EH (cell line): ENCODE measurements at places on chromosomes 16 and 17.
A peak's percentile ranks its signal among the peaks of the same experiment; 100 is the strongest.

GRCh38 chr17:352421-353212 is at the start of gene RPH3AL:
Gene RPH3AL, minus strand, starts transcription at chr17:352807. Its CDS starts 25,264 bp downstream, at chr17:327543.
- DNase-seq: peak; percentile 40

GRCh38 chr17:78957128-78957527 is 22.6 kb downstream of the LGALS3BP start:
- DNase-seq: peak; percentile 51

- no peak for DNase-seq
These were observed 16.7 kb upstream of the MYO18A start for GRCh38 chr17:29196769-29197515.

GRCh38 chr17:48174833-48175523 is 67.4 kb downstream of the SNX11 start:
- no peak for DNase-seq

DNA sequence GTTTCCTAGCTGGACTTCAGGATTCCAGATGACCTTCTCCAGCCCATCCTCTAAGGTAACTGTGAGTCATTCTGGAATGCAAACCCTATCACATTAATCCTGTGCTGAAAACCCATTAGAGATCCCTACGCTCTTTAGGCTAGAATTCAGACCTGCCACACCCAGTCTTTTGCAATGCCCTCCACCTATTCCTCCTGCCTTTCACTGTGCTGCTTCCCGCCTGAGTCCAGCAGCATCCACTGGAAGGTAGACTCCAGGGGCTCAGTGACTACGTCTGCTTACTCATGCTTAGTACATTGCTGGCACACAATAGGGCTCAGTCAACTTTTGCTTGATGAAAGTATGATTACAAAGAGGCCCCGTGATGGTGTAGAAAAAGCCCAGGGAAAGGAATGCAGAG is 121.1 kb downstream of the SPACA3 start:
- no peak for DNase-seq

- DNase-seq: no peak
These were observed 2.8 kb downstream of the HAPSTR1 start for GRCh38 chr16:9094011-9094846.

DNA sequence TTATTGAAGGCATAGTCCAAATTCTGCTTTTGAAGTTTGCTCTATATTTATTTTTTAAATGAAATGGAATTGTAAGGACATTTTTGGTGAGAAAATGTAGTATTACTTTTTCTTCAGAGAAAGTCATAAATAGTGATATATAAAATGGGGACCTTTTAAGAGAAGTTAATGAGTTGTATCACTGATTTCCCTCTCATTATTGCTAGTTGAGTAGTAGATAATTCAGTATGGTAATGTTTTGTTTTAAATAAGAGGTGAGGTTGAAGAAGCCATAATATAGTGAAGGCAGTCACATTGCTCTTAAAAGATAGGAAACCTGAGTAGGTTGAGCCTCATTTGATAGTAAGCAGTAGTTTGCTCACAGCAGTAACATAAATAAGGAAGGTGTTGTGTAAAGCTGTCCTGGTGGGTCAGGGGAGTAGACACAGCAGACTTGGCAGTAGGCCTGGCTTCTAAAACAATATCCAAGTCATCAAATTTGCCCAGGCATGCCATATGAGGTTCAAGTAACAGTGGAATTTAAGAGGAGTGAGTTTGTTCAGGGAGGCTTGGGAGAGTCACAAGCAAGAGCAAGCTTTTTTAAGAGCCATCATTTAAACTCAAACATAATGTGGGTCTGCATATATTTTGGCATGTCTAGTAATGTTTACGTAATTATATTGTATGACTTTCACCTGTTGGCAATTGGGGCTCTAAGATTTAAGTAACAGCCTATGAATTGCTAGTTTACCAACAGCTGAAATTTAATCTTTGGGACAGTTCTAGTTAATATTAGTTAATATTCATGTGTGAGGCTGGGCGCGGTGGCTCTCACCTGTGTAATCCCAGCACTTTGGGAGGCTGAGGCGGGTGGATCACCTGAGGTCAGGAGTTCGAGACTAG is 6.5 kb downstream of the NFATC3 start:
- peak; percentile 70 for DNase-seq

GRCh38 chr16:13110124-13110796 is 208.9 kb downstream of the SHISA9 start:
- peak; percentile 2 for DNase-seq

GRCh38 chr16:7391694-7392093 is 59.0 kb downstream of the RBFOX1 start:
- DNase-seq: no peak

DNA sequence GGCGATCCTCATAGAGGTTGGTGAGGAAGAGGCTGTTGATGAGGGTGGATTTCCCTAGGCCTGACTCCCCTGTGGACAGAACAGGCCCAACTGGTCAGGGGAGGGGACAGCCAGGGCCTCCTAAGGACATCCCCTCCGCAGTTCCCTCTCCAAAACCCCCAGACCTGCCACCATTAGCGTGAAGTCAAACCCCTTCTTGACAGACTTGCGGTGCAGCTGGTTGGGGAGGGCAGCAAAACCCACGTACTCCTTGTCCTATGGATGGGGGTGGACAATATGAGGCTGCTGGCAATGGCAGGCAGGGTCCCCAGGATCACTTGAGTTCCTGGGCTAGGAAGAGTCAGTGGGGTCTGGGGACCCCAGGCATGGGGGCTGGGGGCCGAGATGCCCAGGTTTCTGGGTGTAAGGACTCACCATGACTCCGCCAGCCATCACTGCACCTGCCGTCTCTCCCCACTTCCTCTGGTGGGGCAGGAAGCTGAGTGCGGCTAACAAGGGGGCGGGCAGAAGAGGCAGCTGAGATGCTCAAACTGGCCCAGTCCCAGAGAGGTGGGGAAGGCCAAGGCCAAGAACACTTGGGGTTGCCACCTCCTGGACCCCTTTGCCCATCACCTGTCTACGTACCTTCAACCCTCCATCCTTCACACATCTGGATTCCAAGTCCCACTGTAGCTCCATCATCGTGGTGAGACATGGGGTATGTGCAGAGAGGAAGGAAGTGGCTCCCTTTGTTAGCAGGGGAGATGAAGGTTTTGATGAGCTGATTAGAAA is at the start of gene SEPTIN1:
Gene SEPTIN1 (minus strand): TSS at position 451 of the 771 bp plus-strand sequence. CDS start 19 bp downstream, at position 432.
- no peak for DNase-seq

DNA sequence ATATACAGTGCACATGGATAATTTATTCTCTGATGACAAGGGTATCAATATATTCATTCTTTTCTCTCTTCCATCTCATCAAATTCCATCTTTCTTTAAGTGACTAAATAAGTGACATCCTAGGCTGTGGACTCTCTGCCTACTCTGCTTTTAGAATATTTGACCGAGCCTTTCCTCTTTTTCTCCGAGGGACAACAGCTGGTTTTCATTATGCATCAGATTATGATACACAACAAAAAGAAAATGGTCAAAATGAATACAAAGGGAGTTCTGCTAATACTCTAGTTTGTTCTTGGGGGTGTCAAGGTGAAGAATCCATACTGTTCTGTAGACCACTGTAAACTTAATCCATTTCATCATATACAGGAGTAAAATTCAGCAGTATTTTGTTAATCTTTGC is 942.6 kb downstream of the KCNJ2 start:
- DNase-seq: no peak

GRCh38 chr17:79752175-79752574 is 21.4 kb downstream of the ENPP7 start:
- no peak for DNase-seq

DNA sequence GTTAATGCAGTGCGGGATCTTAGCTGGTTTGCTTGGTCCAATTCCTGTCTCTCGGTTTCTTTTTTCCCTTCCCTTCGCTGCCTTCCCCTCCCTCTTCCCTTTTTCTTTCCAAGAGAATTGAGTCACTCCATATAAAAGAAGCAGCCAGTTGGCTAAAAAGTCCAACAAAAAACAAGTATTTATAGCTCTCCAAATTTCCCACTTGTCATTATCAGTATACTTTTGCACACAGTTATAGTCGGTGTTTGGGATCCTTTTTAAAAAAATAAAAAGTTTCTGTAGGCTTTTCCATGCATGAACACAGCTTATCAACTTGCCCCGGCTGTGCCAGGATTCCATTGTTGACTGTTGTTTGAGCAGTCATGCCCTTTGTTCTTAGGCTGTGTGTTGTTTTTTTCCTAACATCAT is 24.9 kb downstream of the HMOX2 start:
- DNase-seq: peak; percentile 65

GRCh38 chr16:57299009-57299718 is 14.7 kb upstream of the PLLP start:
- DNase-seq: peak; percentile 83

DNA sequence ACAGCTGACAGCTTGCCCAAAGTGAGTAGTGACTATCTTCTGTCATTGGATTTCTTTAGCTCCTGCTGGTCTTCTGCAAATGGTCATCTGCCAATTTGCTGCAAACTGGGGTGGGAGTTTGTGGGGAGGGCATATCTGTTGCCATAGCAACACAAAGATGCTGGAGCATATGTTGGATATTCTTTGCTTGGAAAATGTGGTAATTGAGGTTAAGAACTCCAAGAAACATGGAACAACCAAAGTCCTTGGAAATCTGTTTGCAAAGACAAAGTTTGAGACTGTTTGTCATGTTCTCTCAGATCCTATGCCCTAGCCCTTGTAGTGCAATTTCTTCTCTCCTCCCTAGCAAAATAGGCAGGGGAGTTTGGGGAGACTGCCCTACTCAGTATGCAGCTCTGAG is 155.3 kb downstream of the PRKCB start:
- DNase-seq: no peak

DNA sequence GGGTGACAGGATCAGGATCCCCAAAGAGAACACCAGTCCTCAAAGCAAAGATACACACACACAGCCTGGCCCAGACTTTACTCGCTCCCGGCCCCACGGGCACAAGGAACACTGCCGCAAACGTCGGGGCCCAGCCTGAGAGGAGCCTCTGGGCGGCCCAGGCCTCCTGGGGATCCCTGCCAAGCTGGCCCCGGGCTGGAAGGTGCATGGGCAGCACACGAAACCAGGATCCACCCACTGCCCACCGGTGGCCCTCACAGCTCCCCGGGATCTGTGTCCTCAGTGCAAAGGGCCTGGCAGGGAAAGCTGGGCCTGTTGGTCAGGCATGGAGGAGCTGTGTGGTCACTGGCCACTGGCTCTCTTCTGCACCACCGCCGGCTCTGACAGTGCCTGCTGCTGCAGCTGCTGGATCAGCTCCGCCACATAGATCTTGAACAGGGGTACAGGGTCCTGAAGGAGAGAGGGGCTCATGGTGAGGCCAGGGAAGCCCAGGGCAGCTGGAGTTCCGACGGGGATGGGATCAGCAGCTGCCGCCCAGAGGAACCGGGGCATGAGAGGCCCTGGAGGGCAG is 2.9 kb downstream of the MRPL28 start:
- DNase-seq: no peak

- no peak for DNase-seq
These were observed 5.7 kb upstream of the ADAP2 start for GRCh38 chr17:30915833-30916611.

GRCh38 chr17:76416457-76416856 is 32.0 kb downstream of the SPHK1 start:
- no peak for DNase-seq

DNA sequence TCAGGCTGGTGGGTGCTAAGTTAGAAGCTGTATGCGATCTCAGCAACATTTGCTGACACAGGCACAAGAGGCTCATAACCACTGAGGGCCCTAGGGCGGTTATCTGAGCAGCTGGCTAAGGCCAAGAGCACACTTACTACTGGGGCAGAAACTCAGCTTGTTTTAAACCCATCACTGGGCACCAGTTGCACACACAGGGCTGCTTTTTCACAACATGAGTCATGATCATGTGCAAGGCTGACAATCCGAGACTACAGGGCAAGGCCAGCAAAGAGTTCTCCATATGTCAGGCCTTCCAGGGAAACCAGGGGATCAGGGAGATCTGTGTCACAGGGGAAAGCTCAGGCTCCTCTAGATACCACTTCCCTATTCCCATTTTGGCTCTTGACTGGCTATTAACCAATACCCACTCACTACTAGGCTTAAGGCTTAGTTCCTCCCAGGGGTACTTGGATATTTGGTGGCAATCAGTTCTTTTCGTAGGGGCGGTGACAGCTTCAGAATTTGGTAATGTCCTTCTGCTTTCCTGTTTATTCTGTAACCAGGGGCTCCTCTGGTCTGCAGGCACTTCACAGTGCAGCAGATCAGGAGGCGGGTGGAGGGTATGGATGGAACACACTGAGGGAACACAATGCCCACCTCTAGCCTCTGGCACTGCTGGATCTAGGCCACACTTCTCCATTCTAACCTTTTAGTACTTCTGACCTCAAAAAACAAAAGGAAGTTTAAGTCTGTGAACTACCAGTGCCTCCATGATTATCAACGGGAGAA is 44.9 kb upstream of the ERN1 start:
- DNase-seq: peak; percentile 69

GRCh38 chr17:78972507-78973105 is 7.1 kb downstream of the LGALS3BP start:
- DNase-seq: no peak

DNA sequence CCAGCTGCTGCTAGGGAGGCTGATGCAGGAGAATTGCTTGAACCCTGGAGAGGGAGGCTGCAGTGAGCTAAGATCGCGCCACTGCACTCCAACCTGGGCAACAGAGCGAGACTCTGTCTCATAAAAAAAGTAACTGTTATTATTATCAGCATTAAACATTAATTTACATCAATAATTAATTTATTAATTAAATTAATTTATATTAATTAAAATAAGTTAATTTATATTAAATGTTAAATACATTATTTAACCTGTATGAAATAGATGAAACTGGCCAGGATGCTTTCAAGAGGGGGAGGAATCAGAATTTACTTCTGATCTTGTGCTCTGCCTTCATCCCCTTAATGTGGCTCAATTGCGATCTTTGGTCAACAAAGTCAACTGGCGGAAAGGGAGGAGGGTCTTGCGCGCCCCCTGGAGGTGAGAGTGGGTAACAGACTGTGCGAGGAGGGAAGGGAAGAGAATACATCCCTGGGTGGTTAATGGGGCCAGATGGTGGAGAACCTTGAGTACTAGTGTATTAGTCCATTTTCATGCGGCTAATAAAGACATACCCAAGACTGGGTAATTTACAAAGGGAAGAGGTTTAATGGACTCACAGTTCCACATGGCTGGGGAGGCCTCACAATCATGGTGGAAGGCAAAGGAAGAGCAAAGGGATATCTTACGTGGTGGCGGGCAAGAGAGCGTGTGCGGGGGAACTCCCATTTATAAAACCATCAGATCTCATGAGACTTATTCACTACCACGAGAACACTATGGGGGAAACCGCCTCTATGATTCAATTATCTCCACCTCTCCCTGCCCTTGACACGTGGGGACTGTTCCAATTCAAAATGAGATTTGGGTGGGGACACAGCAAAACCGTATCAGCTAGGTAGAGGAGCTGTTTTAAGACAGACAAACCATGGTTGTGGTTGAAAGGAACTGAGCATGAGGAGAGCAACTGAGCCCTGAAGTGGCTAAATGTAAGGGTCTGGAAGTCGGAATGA is 15.7 kb upstream of the CPPED1 start:
- DNase-seq: peak; percentile 71

DNA sequence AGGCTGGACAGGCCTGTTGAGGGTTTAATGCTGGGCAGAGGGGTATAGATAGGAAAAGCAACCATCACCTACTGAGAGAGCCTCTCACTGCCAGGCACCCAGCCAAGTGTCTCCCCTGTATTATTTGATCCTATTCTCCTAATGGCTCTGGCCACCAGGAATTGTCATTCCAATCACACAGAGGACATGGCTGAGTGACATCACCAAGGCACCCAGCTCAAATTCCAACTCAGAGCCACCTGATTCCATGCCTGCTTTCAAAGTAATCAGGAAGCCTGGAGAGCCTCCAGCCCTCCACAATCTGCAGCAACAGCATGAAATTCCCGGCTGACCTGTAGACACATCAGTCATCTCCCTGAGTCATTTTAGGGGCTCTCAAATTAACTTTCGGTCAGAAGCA is 368.9 kb upstream of the C16orf82 start:
- DNase-seq: no peak

GRCh38 chr17:31400481-31400950 is 9.0 kb downstream of the RAB11FIP4 start:
- DNase-seq: no peak
